ENCODE measurements at places on chromosomes 5 and 9.

GRCh38 chr5:40447438-40447837, 232.3 kb upstream of the PTGER4 start:
- DNase-seq: no peak

DNA sequence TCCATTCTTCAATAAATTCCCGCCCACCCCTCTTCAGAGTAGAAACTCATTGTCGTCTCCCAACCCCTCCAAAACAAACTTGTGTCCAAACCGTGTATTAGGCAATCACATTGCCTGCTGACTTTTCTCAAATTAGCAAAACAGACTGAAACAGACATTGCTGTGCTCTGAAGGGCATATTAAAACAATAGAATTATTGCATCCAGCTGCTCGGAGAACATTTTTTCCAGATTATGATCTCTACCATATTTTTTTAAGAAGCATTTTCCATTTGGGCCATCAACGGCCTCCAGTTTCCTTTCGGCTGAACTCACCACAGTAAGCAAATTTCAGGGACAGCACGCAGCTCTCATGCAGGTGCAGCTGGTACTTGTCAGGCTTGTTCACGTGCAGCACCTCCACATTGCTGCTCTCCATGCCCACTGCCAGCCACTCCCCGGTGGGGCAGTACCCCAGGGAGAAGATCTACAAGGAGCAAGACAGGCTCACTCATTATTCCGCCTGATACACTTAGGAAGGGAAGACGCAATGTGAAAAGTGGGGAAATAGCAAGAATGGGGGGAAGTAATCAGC, 104.1 kb downstream of the TLE1 start:
- no peak for DNase-seq

- DNase-seq: no peak
Observed at GRCh38 chr9:104682642-104683041, 11.7 kb upstream of the OR13D1 start.

- DNase-seq: no peak
Observed at GRCh38 chr5:76081811-76082771, 1.1 kb upstream of the SV2C start.

- DNase-seq: no peak
Observed at GRCh38 chr5:8807636-8808035, 738.2 kb downstream of the SEMA5A start.

GRCh38 chr5:75042522-75042921, 9.8 kb downstream of the GCNT4 start:
- DNase-seq: no peak

DNA sequence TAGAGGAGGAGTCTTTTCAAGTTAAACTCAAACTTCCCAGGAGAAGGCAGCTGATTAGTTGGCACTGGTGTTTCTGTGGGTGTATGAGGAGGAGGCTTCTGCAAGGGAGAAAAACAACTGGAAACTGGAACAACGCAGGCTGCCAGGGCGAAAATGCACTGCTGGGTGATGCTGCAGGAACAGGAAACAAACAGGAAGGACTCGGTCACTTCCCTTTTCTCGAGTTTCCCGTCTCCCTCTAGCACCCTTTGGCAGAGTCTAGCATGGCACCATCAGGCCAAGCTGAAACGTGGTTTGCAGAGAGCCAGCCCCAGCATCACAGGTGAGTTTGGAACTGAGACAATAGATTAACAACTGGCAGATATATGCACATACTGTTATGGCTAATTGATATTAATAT, 77.5 kb upstream of the CAST start:
- DNase-seq: no peak

All from stimulated activated CD8-positive, alpha-beta memory T cell treated with anti-CD3 and anti-CD28 coated beads, Interleukin-2, amount 100 ng/mL, for 1 hour (primary cell).